ENCODE measurements at places on chromosomes 4 and X.
A peak's percentile ranks its signal among the peaks of the same experiment; 100 is the strongest.

DNA sequence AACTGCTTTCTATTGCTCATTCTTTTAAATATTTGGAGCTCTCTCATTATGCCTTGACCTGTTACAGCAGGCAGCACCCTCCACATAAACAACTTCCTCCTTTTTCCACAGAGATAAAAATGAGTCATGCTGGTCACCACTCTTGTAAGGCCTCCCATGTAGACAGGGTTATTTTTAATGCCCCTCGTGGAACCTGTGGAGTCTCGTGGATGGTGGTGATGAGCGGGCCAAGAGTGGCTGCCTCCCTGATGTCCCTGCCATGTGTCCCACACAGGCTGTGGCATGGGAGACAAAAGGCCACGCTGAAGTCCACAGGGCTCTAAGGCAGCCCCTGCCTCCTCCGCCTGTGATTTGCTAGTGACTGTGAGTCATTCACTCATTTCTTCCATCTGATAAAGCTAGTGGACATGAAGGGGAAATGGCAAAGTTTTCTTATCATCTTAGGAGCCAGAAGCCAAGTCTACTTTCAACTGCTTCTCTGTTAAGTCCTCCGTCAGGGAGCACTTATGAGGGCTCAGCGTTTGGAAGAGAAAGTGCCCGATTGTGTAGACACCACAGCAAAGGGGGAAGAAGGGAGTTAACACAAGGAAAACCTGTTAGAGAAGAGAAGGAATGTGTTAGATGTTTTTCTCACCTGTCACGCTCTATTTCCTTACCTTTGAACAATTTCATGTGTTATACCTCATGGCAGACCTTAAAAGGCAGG, 121.6 kb upstream of the FAT1 start:
- DNase-seq, result no peak

DNA sequence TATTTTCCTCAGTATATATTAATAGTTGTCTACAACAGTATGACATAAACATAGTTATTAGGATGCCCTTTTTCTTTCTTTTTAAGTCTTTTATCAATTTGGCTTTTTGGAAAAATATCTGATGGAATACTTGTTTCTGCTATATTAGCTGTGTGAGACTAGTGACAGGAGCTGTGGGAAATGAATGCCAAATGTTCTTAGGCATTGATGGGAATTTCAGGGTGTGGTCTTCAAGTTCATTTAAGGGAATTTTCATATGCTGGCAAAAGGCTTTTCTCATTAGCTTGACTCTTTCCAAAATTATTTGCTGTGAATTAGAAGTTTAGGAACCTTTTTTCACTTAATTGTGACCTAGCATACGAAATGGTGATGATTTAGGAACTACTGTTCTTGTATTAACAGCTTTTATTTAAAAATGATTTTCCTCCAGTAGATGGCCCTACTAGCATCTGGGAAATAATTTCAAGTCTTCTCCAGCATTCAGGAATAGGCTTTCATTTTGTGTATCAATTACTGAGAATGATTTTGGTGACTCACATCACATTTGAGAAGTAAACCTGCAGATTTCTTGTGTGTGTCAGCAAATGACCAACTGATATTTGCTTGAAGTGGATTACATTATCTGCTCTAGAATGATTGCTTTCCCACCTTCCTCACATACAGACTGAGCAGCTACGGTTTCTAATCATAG, 70.9 kb downstream of the HTT start:
- no peak for DNase-seq

- DNase-seq, result no peak
These were observed 36.8 kb upstream of the ARSD start for GRCh38 chrX:2965965-2966364.

DNA sequence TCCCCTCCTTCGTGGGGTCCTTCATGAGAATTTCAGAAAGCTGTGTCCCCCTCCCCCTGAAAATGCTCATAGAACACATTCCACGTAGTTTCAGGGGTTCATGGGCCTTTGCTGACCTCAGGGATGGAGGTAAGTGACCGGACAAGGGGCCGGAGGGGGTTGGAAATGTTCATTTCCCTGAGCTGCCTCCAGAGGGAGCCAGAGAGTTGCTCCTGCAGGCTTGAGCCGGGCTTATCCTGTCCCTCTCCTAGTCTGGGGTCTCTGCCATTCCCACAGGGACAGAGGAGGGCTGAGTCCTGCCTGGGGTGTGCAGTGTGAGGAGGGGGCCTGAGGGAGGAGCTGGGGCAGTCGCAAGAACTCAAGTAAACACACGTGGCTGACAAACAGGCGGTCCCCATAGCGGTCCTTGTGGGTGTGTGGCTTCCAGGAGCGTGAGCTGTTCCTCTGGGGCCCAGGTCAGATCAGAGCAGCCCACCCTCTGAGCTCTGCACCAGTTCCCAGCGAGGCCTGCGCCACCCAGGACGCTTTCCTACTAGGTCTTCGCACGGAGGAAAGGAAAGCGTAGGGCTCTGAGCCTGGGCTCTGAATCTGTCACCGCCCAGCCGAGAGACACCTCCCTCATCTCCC, 62.5 kb downstream of the WFS1 start:
- no peak for DNase-seq

- DNase-seq, result no peak
These were observed 3.6 kb upstream of the FHL1 start for GRCh38 chrX:136143711-136144110.

DNA sequence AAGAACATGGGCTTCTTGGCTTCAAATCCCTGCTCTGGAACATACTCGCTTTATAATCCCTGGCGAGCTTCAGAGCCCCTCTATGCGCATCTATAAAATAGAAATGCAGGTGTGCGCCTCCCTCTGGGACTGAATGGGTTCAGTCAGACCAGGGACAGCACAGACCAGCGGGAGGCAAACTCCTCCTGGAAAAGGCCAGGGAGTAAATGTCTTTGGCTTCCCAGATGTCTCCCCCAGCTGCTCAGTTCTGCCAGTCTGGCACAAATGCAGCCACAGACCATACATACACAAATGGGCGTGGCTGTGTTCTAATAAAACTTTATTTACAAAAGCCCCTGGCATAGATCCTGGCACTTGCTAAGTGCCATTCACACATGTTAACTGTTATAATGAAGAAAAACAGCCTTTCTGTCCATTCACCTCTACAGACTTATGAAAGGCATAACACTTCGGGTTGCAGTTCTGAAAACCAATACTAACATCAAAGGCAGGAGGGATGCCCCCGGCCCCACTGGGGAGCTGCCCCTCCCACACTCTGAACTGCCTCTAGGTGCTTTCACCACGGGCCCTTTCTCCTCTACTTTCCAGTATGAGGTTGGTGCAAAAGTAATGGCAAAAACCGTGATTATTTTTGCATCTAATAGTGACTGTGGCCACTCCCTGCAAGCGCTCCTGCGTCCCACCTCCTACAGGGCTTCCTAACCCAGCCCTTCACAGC, 4.6 kb downstream of the JAKMIP1 start:
- DNase-seq, result no peak

DNA sequence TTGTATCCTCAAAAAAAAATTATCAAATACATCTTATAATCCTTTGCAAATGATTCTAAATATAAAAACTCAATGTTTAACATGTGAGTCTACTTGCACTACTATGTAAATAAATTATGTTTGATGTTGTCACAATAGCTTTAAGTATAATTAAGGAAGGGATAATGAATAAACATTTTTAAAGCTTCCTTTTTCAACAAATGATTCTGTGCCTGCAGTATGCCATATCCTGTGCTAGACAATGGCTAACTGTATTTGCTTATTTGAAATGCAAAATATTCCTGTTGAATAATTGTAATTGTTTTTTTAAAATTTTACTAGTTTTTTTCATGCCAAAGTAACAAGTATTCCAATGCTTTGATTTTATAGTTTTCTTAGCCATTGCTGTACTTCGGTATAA, 59.0 kb upstream of the NDUFC1 start:
- DNase-seq, result no peak

GRCh38 chr4:76357981-76358380, 51.4 kb downstream of the STBD1 start:
- no peak for DNase-seq

DNA sequence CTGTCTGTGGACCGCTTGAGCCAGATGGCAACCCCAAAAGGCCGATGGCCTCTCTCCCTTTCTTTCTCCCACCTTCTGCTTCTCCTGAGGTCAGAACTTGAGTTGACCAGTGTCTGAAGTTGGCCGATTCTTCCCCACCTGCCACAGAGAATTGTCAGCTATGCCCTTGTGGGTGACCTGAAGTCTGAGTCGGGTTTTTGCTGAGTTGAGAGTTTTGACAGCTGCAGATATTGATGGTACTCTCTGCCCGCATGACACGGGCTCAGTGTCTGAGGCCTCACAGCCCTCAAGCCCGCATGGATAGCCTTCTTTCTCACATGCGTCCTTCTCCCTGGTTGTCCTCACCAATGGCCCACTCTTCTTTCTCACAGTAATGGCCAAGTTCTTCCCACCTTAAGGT, 111.0 kb downstream of the EFNB1 start:
- DNase-seq, result peak; percentile 25

- DNase-seq, result no peak
These were observed 261.4 kb downstream of the LAS1L start for GRCh38 chrX:65273152-65273551.

DNA sequence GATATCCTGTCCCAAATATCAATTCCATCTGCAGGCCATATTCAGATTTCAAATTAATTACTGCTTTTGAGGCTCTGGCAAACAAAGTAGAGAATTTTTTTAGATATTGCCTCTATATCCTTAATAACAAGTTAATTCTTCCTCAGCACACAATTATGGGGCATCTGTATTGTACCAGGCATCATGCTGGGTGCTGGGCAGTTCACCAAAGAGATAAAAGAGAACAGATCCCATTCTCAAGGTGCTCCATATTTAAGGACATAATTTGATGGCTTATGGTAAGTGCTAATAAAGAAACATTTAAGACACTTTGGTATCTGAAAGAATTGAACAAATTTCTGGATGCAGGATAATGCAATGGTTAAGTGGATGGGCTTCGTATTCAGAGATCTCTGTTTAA, 65.8 kb downstream of the SPCS3 start:
- DNase-seq, result no peak

DNA sequence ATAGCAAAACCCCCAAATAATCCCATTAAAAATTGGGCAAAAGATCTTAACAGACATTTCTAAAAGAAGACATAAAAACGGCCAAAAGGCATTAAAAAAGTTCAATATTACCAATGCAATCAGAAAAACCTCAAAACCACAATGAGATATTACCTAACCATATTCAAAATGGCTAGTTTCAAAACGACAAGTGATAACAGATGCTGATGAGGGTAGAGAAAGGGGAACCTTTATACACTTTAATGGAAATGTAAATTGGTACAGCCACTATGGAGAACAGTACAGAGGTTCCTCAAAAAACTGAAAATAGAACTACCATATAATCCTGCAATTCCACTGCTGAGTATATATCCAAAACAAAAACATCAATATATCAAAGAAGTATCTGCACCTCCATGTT, 6.2 kb downstream of the AADAT start:
- DNase-seq, result no peak

- no peak for DNase-seq
These were observed 916 bp upstream of the POU4F2 start for GRCh38 chr4:146637621-146638332.

DNA sequence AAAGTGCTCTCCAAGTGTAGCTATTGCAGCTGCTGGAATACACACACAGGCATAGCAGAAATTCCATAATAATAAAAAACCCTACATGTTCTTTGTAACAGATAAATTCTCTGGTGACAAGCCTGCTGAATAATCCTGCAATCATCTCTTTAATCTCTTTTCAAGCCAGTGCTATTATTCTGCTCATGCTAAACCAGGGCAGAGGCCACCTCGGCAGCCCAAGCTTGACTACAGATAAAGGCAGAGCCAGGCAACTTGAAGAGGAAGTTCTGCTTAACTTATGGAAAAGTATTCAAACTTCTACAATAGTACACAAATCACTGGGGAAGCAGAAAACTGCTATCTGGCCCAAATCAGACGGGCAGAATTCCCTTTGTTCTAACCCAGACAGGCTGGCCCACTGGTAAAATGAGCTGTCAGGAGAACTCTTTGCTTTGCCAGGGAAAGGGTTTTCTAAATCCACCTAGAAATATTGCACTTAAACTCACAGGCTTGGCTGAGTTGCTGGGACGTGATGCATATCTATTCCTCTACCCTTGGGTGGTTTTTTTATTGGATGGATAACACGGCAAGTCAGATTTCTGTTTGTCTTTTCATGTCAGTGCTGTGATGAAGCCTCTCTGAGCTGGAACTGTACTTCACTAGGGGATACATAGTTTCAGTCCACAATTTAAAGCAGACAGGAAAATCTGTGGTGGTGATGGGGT, 70.5 kb downstream of the GATB start:
- no peak for DNase-seq

- DNase-seq, result no peak
These were observed 169.9 kb downstream of the DCLK2 start for GRCh38 chr4:150248181-150248580.

DNA sequence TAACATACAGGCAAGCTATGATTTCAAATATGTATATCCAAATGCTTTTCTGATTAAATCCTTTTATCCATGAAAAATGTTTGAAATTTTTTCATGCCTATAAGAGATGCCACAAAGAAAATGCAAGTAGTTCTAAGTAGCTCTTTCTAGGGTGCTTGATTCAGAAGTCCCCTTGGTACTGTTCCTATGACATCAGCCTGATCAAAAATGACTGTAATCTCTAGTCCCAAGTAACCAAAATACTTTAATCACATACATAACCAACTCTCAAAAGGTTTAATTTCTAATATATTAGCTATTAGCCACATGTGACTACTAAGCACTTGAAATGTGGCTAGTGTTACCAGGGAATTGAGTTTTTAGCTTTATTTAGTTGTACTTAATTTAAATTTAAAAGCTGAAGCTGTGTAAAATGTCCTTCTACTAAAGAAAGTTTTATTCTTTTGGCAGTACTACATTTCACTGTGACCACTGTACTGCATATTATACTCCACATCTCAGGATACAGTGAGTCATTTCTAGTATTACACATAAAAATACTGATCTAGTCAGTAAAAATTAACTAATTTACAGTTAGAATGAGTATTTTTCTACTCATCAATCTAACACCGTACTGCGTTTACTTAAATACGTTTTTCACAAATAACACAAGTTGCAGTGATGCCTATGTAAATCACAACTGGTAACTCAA, 33.9 kb downstream of the FBXW7 start:
- no peak for DNase-seq

GRCh38 chr4:178917756-178918155, 1475.5 kb upstream of the AGA start:
- DNase-seq, result no peak

- DNase-seq, result no peak
These were observed 289.4 kb upstream of the GK2 start for GRCh38 chr4:79697444-79697843.
